ENCODE measurements at places on chromosomes 7 and 10.
A peak's percentile ranks its signal among the peaks of the same experiment; 100 is the strongest.

GRCh38 chr7:496528-497295, 22.9 kb downstream of the PDGFA start:
- no peak overlapping the region for H3K4me3 ChIP-seq
- no peaks in the 10 kb centered on the region for H3K36me3 ChIP-seq
- no peaks in the 10 kb centered on the region for H3K27me3 ChIP-seq
- no peak for DNase-seq
- no peak overlapping the region for H3K27ac ChIP-seq

DNA sequence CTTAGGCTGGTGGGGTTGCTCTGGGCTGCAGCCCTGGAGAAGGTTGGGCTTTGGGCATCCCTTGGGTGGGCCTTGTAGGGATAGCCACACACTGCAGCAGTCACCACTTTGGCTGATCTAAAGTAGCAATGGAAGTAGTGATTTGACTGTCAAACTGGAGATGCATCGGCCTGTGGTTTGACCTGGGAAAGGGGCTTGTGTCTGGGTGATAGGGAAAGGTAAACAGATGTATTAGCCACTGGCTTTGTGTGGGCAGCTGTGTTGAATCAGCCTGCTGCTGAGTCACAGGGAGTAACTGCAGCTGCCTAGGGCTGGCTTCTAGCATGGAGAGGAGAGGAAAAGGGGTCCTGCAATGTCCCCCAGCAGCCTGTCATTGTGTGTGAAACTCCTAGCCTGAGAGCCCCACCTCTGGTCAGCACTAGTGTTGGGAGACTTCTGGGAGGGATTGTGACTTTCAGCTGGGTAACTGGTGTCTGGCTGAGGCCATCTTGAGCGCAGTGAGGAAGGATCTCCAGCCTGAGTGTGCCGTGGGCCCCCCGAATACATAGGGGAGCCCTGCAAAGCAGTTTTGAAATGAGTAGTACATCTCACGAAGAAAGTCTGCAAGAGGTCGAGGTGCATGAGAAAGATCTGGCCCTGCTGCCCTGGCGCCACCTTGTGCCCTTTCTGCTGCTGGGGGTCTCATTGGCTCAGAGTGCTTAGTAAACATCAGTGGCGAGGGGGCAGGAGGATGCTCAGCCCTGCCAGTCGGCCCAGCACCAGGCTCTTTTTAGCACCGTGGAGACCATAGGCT, 117.3 kb downstream of the FANK1 start:
- no peak overlapping the region for H3K4me3 ChIP-seq
- H3K4me1 ChIP-seq = no peaks in the 10 kb centered on the region
- no peak for DNase-seq
- H3K27me3 ChIP-seq = no peaks in the 10 kb centered on the region

DNA sequence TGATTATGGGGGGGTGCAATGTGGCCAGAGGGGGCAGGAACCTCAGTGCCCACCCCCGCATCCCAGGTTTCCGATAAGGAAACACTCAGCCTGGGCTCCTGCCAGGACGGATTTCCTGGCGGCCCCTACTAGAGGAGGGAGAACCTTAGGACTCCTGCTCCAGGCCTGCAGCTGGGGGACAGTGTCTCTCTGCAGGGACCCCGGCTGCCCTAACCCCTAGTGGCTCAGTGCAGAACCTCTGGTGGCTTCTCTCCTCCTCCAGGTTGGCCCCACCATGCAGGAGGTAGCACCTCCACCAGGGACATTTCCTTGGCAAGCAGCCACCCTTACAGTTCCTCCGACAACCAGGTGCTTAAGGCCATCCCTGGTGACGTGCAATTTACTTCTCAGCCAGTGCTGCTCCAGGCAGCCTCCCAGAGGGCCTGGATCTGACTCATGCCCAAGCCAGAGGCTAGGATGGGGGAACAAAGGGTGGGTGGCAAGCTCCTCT, 31.9 kb downstream of the SH2B2 start:
- no peaks in the 10 kb centered on the region for H3K36me3 ChIP-seq
- no peak overlapping the region for H3K4me3 ChIP-seq
- no peak for DNase-seq
- H3K4me1 ChIP-seq = no peaks in the 10 kb centered on the region

DNA sequence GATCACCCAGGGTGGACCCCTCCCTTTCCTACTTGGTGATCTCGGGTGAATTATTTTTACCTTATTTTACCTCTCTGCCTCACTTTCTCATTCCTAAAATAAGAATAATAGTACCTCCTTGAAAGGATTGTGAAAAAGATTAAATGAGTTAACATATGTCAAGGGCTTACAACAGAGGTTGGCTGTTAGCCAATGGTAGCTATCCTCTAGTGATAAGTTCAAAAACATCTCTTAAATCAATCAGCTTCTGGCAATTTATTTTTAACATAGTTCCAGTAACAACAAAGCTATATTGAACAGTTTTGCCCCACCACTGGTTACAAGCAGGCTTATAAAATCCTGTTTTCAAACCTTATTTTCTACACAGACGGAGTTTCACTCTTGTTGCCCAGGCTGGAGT, 45.4 kb downstream of the TMEM168 start:
- H3K27ac ChIP-seq = no peak overlapping the region
- H3K4me1 ChIP-seq = no peaks in the 10 kb centered on the region
- H3K36me3 ChIP-seq = no peaks in the 10 kb centered on the region
- H3K4me3 ChIP-seq = no peak overlapping the region
- DNase-seq = no peak

DNA sequence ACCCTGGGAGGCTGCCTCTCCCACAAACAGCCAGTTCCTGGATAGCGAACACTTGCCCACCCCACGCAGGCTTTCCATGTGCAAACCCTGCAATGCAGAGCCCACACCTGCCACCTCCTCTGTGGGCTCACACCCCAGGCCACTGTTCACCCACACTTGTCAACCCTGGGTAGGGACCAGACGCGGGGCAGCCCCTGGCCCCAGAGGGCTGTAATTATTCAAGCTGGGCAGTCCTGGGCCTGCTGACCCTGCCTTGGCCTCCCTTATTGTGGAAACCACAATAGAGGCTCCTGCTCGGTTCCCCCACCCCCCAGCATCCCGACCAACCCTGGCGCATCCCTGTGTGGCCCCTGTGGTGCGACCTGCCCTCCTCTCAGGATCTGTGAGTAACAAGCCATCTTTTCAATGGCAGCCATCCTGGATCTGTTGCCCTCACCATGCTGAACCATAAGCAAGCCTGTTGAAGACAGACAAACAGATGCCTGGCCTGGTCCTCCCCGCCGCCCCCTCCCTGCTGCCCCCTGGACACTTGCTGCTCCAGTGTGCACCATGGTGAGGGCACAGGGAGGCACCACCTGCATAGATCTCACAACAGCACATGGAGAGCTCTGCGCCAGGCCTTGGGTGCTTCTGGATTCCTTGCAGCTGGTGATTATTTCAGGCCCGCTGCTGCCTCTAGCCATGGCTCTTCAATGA, 15.8 kb upstream of the UBE3C start:
- DNase-seq = no peak
- no peaks in the 10 kb centered on the region for H3K36me3 ChIP-seq
- H3K4me1 ChIP-seq = no peaks in the 10 kb centered on the region
- no peak overlapping the region for H3K27ac ChIP-seq

GRCh38 chr7:101816595-101817470, 593 bp upstream of the CUX1 start:
- H3K4me3 ChIP-seq = peak overlapping the region; percentile 67
- H3K27ac ChIP-seq = peak overlapping the region; percentile 25
- no peaks in the 10 kb centered on the region for H3K27me3 ChIP-seq
- H3K36me3 ChIP-seq = no peaks in the 10 kb centered on the region
- no peak for DNase-seq
- peaks cover 8% of the 10 kb centered on the region for H3K4me1 ChIP-seq

GRCh38 chr7:88344956-88345832, 38.5 kb upstream of the STEAP4 start:
- no peaks in the 10 kb centered on the region for H3K27me3 ChIP-seq
- no peaks in the 10 kb centered on the region for H3K4me1 ChIP-seq
- H3K27ac ChIP-seq = no peak overlapping the region

GRCh38 chr7:87110778-87111177, 41.5 kb upstream of the DMTF1 start:
- H3K4me3 ChIP-seq = no peak overlapping the region
- H3K36me3 ChIP-seq = no peaks in the 10 kb centered on the region
- no peaks in the 10 kb centered on the region for H3K27me3 ChIP-seq
- H3K4me1 ChIP-seq = no peaks in the 10 kb centered on the region
- DNase-seq = no peak

- no peaks in the 10 kb centered on the region for H3K27me3 ChIP-seq
- H3K36me3 ChIP-seq = no peaks in the 10 kb centered on the region
- no peak overlapping the region for H3K27ac ChIP-seq
- DNase-seq = no peak
- no peaks in the 10 kb centered on the region for H3K4me1 ChIP-seq
- no peak overlapping the region for H3K4me3 ChIP-seq
Observed at GRCh38 chr7:137287651-137288258, 55.8 kb downstream of the PTN start.

DNA sequence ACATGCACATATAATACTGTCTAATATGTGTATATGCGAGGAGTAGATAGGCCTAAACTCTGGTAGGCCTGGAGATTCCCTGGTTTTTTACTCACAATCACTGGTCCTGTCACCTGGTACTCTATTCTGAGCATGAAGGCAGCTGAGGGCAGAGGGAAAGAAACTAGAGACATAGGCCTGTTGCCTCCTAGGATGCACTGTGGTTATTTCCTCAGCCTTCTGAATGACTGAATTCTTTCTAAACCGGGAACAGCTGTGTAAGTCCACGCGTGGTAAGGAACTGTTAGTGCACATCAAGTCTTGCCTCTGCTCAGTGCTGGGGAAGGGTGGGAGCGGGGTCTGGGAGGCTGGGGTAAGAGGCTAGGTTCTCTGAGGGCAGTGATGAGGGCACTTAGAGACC, 7.7 kb downstream of the KAZALD1 start:
- no peak overlapping the region for H3K27ac ChIP-seq
- H3K4me1 ChIP-seq = peaks cover 17% of the 10 kb centered on the region
- H3K4me3 ChIP-seq = no peak overlapping the region
- H3K27me3 ChIP-seq = peaks cover 23% of the 10 kb centered on the region

DNA sequence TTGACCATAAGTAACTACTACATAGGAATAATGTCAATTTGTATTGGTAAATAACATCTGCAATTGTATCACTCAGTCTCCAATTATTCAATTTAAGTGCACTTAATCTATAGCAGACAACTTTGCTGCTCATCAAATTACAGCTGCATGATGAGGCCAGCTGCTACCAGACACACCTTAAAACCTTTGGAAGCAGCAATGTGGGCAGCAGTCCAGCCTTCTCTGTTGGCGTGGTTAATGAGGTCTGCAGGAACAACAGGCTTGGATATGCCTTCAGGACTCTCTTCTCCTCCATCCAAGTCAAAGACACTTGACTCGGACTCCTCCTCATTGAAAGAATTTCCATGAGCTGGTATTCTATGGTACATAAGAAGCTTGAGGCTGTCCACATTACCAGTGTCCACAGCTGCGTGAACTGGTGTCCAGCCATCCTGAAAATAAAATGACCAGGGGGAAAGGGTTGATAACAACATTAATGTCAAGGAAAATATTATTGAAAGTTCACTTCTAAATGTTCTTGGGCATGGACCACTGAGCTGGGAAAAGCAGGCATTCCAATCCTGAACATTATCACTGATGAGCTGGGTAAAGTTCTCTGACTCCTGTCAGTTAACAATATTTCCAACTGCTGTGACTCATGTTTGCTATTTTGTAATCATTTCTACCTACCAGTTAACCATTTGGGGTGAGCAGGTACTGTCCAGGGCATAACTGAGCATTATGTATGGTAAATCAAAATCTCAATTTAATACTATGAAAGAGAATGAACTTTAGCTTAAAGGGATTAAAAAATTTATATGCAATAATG, 95.7 kb downstream of the CTTNBP2 start:
- no peak for DNase-seq
- H3K27ac ChIP-seq = no peak overlapping the region
- no peaks in the 10 kb centered on the region for H3K36me3 ChIP-seq
- H3K27me3 ChIP-seq = no peaks in the 10 kb centered on the region
- no peaks in the 10 kb centered on the region for H3K4me1 ChIP-seq

DNA sequence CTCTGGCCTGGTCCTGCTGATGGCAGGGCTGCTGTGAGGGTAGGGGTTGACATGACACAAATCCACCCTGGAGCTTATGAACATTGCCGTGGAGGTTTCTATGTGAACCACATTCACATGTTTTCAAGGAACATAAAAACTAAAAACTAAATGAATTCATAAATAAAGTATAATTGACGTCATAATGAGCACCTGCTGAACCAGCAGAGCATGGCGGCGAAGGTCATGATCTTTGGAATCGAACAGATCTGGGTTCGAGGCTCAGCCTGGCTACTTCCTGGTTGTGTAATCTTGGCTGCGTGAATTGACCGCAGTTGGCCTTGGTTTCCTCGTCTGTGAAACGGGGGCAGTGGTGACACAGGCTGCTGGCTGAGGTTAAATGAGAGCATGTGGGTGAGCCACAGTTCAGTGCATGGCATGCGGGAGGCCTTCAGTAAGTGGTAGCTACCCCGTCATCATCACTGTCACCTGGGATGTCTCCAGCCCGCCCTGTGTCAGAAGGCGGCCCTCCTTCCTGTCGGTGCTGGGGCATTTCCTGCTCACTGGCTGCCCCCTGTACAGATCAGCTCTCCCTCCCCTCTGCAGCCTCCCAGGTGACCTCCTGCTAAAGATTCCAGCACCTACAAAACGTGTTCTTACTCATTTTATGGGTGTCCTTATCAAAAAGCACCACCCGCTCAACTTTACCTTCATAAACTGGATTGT, 190.3 kb upstream of the SHH start:
- no peak for DNase-seq
- no peaks in the 10 kb centered on the region for H3K36me3 ChIP-seq

All from effector memory CD4-positive, alpha-beta T cell (primary cell).